ENCODE measurements at places on chromosomes 6 and 20.

DNA sequence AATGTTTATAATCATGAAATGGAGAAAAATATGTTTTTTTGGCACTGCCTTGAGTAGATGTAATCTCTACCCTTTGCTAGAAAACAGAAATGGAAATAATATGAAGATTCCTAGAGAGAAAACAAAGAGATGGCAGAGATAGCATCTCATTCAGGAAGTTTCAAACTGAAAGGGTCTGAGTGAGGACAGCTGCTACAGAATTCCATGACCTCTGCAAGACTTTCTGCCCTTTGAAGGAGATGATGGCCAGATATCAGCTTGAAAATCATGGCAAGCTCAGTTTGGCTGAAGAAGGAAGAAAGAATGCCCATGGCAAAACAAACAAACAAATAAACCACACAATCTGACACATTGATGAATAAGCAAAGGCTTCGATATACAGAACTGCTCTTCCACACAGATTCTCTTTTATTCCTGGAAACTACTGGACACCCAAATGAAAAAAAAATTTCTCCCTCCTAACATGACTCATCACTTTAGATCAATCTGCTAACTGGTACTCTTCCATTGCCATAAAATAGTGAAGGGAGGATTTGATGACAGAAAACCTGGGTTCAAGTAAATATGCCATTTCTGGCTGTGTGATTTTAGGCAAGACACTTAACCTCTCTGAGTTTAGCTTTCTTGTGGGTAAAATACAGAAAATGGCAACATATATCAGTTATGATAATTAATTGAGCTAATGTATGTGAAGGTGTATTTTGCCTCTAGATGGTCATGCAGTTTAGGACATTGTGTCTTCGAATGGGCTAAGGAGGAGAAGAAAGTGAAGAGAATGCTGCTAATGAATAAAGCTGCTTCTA, 105.9 kb upstream of the SPACA1 start:
- DNase-seq, result no peak

DNA sequence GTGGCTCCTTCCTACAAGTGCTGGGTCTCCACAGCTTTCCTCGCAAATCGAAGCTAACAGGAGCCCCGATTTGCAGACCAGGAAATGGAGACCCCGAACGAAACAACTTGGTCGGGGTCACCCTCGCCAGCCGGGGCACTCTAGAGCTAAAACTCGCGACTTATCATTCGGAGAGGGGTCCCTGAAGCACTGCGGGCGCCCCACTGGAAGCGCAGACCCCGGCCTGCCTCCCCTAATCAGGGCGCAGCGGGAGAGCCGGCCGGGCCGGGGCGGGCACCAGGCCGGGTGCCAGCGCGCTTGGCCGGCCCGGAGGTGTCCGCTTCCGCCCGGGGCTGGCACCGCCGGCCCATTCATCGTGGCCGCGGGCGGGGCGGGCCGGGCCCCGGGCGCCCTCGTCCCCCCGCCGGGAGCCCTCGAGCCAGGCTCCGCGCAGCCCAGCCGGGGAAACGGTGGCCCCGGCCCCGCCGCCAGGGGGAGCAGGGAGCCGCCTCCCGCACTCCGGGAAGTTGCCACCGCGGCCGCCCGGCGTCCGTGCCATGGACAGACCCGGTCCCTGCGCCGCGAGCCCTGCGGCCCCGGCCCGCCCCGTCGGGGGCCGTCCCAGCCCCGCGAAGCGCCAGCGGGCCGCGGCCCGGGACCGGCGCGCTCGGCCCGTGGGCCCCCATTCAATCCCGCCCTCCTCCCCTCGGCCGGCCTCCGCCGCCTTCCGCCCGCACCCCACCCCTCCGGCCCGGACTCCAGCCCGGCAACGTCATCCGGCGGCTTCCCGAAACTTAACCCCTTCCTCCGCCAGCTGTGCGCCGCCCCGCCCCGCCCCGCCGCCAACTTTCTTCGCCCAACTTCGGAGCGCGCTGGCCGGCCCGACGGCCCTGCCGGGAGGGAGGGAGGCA, 961 bp downstream of the RRBP1 start:
- peak; percentile 84 for DNase-seq

DNA sequence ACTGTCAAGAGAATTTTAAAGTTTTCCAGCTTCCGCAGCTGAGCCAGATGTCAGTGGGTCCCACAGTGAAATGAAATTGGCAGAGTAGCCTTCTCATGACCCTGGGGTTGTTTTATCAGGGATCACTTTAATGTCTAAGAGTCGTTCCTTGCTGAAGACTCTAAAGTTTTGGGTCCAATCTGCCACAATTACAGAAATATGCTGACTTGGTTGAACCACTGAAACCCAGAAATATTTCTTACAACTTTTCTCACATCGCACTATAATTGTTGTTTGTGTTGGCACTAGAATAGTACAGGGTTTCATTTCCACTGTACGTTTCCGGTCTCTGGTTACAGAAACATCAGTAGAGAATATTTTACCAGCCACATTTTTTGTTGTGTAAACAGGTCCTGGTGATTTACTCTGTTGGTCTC, 109.0 kb downstream of the HMGCLL1 start:
- DNase-seq, result no peak

DNA sequence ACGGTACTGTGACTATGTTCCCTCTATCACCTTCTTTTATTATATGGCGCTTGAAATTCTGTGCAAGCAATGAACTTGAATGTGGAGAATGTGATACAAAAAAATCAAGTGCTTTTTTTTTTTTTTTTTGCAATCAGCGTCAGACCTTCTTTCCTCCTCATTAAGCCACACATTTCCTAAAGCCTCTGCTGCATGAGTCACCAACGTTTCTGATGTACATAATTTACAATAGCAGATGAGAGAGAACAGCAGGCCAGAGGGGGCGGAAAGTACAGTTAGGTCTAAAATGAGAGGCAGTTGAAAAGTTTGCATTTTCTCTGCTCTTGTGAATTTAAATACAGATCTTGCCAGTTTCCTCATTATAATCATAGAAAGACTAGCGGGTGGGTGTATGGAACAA, 114.6 kb upstream of the RIPOR2 start:
- DNase-seq, result no peak

- DNase-seq, result no peak
Measured at GRCh38 chr6:132598473-132598872, 8.9 kb upstream of the TAAR5 start.

DNA sequence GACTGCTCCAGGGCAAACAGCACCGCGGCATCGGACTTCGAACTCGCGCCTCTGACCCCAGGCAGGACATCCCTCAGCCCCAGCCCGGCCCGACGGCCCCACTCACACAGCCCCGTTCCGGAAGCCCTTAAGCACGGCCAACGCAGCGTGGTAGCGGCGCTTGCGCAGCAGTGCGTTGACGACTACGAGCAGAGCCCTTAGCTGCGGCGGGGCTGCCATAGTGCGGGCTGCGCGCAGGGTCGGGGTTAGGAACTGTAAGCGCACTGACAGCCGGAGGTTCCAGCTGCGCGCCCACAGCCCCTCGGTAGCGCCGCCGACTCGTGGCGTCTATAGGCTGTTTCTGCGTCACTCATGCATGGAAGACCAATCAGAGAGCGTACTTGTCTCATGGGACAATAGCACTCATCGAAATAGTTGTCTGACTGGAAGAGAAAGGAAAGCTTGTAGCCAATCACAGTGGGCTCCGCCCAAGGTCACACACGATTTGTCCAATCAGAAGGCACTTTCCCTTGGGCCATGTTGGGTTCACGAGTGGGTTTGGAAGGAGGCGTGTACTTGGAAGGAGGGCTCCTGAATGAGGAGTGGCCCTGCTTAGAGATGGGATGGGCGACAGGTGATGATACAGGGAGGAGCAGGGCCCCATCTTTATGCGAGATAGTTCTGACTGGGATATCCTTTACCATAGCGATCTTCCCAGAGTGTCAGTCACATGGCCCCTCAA, at the start of gene PXMP4:
Gene PXMP4 (minus strand): TSS at position 322 of the 721 bp plus-strand sequence. CDS start 103 bp downstream, at position 219.
- peak; percentile 90 for DNase-seq

DNA sequence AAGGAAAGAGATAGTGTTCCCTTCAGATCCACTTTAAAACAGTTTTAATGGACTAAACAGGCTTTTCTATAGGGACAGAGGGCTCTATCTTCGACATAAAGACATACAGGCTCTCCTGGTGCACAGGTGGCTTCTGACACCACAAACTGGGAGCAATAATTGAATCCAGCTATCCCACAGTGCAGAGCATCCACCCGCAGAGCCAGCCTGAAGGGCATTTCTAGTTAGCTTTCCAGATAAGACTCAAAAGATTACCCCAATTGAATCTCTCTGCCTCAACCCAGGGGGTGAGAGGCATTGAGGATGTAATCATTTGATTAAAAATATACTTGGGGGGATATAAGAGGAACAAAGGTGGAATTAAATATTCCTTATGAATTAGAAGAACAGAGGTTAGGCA, 64.8 kb upstream of the BEND3 start:
- DNase-seq, result no peak

- DNase-seq, result no peak
Measured at GRCh38 chr6:41602422-41602743, 35.9 kb upstream of the MDFI start.

DNA sequence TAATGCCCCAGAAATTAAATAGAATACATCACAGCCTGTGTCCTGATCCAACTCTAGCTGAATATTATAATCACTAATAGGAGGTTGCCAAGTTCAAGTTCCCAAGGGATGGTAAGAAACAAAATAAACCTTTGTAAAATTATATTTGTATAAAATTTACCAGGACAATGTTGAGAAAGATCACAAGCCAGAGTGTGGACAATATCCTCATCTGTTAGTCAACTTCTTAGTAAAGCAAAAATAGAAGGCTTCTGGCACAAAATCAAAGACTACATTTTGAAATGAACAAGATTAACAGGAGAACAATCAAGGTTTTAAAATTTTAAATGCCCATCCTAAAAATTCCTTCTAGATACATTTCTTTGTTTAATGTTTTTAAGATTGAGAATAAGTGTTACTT, 290.4 kb upstream of the HSF2 start:
- DNase-seq, result no peak

- no peak for DNase-seq
Measured at GRCh38 chr6:25113436-25113835, 165.7 kb upstream of the CARMIL1 start.

DNA sequence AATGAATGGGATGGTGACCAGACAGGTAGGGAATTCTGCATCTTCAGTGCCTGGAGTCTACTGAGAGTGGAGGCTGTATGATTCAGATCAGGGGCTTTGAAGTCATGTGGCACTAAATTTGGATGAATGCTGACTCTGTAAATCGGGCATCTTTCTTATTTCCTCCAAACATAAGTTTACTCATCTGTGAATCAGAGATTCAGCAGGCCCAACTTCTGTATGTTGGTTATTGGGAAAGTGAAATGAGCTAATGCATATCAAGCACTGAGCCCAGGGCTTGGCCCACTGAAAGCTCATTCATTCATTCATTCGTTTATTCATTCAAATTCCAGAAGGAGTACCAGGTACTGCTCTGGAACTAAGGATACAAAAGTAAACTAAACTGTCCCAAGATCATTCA, 192.3 kb upstream of the RIN2 start:
- DNase-seq, result no peak

DNA sequence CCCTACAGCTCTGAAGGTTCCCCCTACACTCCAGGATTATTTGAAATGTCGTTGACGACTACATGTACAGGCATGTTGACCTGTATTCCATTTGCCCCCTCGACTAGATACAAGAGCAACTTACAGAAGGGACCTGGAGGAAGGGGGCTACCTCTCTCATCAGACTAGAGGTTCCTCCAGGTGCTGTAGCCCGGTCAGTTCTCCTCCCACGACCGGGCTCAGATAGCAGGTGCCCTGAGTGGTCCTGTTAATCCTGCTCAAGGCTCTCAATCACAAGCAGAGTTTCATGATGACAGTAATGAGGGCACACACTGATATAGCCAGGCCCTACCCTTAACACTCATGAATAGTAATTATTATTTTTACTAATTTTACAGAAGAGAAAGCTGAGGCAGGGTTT, 36.5 kb downstream of the KCNK5 start:
- no peak for DNase-seq

DNA sequence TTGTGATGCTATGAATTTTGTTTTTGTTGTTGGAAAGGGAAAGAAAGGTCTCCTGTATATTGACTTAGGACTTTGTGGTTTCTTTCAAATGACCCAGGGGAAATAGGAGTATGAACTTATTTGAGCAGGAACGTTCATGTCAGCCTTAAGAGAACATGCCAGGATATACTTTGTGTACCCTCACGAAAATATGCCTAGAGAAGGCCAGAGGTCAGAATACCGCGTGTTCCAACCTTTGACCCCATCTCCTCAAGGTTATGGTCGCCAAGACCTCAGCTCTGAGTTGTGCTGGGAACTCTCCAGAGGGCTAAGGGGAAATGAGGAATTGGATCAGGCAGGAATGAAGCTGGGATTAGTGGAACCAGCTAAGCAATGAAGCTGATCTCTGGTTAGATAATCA, 11.5 kb downstream of the TTLL9 start:
- no peak for DNase-seq

GRCh38 chr6:47512872-47513271, 35.3 kb downstream of the CD2AP start:
- no peak for DNase-seq

Measured in activated T-cell treated with anti-CD3 and anti-CD28 coated beads, Interleukin-2, amount 50 U/mL, for 48 hours (primary cell).